ENCODE measurements at places on chromosomes 1 and 21.

GRCh38 chr1:89279011-89279466 is 6.4 kb upstream of the GBP5 start:
- no peak for DNase-seq

DNA sequence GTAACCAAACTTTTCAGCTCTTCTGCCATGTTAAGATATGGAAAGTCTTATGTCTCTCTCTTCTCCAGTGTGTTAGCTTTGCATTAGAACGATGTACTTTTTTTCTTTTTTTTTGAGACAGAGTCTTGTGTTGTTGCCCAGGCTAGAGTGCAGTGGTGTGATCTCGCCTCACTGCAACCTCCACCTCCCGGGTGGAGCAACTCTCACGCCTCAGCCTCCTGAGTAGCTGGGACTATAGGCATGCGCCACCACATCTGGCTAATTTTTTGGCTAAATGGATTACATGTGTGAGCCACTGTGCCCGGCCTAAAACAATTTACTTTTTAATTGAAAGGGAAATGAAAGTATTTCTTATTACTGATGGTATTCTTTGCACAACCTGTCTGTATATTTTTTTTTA is 35.8 kb downstream of the SPEN start:
- DNase-seq: no peak

DNA sequence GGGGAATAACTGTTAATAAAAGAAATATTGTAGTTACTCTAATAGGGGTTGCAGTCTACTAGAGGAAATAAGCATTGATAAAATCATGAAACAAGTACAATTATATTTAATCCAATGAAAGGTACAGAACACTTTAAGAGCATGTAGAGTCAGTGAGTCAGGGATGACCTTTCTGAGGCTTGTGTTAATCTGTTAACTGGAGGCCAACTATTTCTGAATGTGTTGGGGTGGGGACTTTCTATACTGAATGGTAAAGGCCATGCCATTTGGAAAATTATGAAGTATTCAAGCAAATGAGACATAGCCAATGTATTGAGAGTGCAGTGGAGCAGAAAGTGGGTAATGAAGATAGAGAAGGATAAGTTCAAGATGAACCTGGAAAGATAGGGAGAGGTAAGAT is 646.2 kb downstream of the ADGRL2 start:
- no peak for DNase-seq

DNA sequence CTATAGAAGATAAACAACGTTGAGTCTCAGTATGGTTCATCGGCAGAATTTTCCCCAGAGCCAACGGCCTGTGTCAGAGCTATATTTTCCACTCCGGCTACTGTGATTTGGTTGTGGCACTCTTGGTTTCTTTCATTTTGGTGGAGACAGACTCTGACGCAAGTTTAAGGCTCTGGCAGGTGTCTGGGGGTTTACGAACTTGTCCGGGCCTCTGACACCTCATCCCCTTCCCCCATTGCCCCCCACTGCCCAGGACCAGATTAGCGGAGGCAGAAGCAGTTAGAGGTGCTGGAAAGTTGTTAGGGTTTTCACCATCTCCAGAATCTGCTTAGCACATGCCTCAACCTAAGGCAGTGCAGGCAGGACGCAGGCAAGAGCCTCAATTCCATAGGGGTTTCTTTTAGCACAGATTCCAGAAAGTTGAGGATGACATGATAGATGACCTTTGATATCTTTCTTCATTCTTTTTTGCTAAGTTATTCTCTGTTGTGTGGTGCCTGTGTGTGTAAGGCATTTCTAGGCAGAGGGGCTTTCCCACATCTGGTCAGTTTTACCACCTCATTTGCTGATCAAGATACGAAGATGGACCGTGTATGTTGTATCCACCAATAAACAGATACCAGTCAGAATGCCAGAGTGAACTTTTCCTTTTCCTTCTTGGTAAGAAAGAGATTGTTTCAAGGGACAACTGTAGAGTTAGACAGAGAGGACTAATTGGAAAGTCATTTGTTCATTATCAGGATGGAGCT is 18.4 kb upstream of the IL10 start:
- DNase-seq: no peak

DNA sequence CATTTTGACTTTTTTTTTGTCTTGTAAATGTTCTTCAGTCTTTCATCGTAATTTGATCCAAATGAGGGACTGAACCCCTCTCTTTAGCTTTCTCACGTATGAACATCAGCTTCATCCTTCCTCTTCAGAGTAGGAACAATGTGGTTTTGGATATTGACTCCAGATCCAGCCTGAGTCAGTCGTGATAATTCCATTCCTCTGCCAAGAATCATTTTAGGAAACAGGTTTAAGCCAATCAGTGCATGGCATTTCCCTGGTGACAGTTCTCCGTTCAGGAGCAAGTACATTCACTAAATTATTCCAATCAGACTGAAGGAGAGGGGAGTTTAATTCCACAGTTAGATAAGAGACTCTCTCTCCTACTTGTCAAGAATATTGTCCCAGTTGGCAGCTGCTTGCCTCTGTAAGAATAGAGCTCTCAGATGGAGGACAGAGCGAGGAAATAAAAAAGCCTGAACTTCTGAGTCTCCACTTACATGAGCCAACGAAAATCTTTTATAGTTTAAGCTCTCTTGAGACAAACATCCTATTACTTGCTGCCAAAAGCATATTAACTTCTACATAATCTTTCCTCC is 18.6 kb downstream of the RHOU start:
- peak; percentile 27 for DNase-seq

- no peak for DNase-seq
These were observed 40.0 kb upstream of the APP start for GRCh38 chr21:26210614-26211013.

GRCh38 chr1:35592991-35593769 is 20.1 kb downstream of the TFAP2E start:
- DNase-seq: no peak

GRCh38 chr1:184805667-184806295 is 51.1 kb upstream of the EDEM3 start:
- DNase-seq: peak; percentile 90

GRCh38 chr1:175054736-175055135 is 12.9 kb upstream of the TNN start:
- DNase-seq: no peak

- DNase-seq: no peak
These were observed 109.5 kb downstream of the PSMG1 start for GRCh38 chr21:39073717-39074116.

DNA sequence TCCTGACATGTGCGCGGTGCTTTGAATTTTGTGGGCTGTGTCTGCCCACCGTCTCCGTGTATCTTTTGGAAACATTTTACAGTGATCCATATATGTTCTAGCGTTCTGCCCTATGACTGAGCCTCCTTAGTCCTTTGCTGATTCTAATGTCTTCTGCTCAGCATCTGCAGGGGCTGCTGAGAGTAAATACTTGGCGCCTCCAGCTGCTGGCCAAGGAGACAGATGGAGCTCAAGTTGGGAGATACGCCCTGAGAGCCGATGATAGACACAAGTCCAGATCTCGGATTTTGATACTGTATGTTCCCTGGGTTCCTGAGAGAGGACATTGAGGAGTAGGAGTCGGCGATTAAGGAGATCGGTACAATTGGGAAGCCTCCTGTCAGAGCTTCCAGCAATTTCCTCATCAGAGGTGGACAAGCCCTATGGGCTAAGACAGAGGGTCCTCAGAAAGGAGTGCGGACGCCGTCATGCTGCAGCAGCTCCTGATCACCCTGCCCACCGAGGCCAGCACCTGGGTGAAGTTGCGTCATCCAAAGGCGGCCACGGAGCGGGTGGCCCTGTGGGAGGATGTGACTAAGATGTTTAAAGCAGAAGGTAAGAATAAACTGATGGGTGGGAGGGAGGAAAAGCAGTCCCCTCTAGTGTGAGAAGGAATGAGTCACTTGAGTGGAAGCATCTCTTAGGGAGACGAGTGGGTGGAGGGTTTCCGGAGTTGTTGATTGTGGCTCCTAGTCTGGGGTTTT is 390 bp downstream of the ZFP69B start:
- peak; percentile 57 for DNase-seq

- DNase-seq: no peak
These were observed 177.7 kb downstream of the URB2 start for GRCh38 chr1:229803626-229804217.

- DNase-seq: no peak
These were observed 4.4 kb upstream of the SLC37A1 start for GRCh38 chr21:42509244-42509643.

- DNase-seq: no peak
These were observed 1.8 kb downstream of the LAMC1 start for GRCh38 chr1:183025010-183025337.

DNA sequence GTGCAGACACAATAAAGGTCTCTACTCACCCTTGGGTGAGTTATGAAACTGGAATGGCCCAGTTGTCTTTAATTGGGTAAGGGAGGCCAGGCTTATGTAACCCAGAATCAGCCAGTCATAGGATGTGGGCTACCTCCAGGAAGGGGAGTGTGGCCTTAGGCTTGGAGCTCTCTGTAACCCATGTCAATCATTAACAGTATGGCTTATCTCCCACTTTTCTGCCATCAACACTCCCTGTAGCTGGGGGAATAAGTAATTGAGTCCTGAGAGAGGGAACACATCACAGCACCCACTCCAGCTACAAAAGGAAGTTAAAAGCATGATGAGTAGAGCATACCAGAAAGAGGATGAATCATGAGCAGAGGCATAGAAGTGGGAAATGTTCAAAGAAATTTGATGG is 327.0 kb upstream of the DUSP10 start:
- no peak for DNase-seq

DNA sequence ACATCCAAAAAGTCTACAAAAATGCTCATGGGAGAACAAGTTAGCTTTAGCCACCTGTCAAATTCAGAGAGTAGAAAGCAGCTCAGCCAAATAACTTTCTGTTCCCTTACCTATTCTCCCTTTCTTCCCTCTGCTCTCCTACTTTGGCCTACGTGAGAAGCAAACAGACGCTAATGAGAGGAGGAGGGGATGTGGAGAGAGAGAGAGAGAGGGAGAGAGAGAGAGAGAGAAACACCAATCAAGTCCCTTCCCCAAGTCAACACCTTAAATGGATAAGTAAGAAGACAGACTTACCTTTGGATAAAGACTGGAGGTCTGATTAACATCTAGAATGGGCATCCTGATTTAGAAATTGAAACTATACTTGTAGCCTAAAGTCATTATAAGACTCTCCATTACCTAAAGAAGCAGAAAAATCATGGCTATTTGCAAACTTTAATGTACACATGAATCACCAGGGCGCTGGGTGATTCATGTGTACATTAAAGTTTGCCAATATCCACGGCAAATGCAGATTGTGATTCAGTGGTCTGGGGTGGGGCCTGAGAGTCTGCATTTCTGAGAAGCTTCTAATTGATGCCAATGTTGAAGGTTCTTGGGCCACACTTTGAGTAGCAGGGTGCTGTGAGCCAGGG is 13.1 kb upstream of the DUSP12 start:
- DNase-seq: no peak

- no peak for DNase-seq
These were observed 29.0 kb downstream of the JUN start for GRCh38 chr1:58754683-58755467.

GRCh38 chr1:108080448-108080847 is 115.5 kb upstream of the VAV3 start:
- DNase-seq: no peak

GRCh38 chr1:80278936-80279335 is 1272.4 kb upstream of the ADGRL4 start:
- DNase-seq: no peak

DNA sequence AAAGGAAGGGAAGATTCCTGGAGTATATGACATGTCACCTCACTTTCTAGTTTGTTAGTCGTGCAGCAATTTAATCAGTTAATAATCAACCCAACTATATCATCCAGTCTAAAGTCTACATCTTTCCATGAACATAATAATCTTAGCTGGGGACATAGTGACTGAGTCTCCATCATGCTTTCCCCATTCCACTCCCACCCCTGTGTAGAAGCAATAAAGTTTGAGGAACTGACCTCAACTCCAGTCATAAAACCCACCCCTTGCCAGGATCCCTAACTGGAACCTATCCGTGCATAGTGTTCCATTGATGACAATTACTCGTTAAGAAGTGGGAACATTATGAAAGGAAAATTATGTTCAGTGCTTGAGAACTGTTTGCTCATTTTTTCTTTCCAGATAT is 48.9 kb upstream of the MROH9 start:
- DNase-seq: no peak

GRCh38 chr1:201011616-201012015 is 11.9 kb downstream of the KIF21B start:
- no peak for DNase-seq

- DNase-seq: no peak
These were observed 1.1 kb downstream of the PATJ start for GRCh38 chr1:61743431-61743705.

DNA sequence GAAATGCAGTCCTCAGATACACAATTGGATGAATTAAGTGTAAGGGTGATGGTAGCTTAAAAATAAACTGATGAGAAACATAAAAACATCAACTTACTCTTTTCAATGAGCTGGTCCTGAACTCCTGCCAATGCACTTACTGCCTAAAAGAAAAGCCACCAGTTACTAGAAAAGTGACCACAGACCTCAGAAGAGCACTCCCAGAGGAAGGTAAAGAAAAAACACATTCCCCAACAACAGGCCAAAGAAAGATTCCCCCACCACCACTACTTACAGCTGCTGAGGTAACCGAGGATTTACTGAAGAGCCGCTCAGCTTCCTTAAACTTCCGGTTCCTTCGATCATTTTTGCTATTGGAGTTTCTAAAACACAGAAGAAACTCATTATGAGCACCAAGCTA is 5.4 kb downstream of the MEAF6 start:
- DNase-seq: peak; percentile 20

DNA sequence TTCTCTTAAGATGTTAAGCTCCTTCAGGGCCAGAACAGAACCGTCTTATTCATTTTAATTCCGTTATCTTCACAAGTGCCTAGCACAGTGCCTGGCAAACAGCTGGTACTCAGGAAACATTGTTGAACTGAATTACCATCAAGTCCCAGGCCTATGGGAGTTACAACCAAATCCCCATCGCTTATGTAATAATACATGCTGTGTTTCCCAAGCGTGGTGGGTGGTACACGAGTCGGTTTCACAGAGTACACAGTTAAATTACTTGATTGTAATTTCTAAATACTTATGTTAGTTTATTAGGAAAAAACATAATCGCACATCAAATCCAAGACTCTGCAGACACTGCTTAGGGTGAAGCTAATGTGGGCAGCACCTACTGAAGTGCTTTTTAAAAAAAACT is 1.0 kb downstream of the ANGEL2 start:
- DNase-seq: peak; percentile 27

- DNase-seq: no peak
These were observed 16.9 kb downstream of the GLIS1 start for GRCh38 chr1:53722025-53722424.

GRCh38 chr1:31196685-31197084 is 43.0 kb downstream of the NKAIN1 start:
- peak; percentile 84 for DNase-seq

DNA sequence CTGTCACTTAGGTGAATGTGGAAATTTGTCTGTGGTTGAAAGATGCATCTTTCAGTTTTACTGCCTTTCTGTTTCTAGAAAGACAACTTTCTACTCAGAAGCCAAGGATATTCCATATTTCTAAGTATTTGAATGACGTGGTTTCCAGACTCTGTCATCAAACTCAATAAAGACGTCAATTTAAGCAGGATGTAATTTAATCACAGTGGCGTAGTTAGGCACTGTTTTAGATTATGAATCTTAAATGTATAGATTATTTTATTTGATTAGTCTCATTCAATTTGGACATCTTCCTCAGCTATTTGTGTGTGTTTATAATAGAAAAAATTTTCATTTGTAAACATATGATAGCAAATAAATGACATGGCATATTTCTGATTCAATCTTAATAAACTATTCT is 298.9 kb downstream of the RYR2 start:
- DNase-seq: no peak
